ENCODE measurements at places on chromosomes 4 and X.

DNA sequence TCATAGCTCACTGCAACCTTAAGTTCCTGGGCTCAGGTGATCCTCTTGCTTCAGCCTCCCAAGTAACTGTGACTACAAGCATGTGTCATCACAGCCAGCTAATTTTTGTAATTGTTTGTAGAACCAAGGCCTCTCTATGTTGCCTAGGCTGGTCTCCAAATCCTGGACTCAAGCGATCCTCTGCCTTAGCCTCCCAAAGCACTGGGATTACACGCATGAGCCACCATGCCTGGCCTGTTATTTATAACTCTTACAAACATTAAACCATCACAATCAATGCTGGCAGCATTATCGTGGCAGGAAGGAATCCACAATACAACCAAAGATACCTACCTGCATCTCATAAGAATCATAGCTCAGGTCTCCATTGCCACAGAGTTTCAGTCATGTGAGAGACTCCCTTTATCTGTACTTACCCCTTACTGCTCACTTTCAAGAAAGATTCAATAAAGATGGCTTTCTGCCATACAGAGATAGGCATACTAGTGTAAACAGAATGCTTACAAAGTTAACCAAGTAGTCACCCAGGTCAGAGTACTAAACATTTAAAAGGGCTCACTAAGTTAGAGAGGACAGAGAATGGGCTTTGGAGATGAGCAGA lies 48.5 kb downstream of the SMIM31 start:
- DNase-seq, result no peak

DNA sequence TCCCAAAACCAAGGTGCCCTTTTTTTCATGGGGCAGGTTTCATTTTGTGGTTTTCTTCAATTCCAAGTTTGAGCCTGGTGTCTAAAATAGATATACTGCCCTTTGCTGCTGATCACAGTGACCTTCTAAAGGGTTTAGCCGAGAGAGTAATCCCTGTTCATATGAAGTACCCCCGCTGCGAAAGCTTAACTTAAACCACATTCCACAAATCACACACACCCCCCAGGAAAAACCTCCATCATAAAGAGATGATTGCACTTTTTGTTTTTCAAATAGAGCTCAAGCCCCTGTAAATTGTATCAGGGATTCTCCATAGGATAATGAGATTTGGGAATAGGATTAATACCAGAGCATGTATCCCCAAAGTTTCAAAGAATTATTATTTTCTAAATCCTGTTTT lies 90.8 kb downstream of the USP46 start:
- no peak for DNase-seq

- DNase-seq, result no peak
Observed at GRCh38 chr4:92455951-92456350, 152.2 kb downstream of the GRID2 start.

- DNase-seq, result no peak
Observed at GRCh38 chr4:128513664-128514484, 226.3 kb upstream of the PGRMC2 start.

DNA sequence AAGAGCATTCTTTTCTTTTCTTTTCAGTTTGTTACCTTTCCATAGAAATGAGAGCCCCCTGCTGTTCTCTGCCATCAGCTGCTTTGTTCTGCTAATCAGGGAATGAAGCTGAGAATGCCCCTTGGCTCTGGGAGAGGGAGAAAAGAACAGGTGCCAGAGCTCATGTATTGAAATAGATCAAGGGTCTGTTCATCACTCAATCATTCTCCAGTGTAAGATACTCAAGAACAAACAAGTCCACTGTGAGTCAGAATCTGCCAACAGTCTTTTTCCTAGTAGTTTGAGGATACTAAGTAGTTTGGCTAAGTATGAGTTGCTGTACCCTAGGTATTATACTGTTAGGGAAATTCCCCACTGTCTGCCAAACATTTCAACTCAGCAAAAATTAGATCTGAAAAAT lies 144.3 kb downstream of the RTL3 start:
- no peak for DNase-seq

Data from stimulated activated CD4-positive, alpha-beta T cell treated with anti-CD3 and anti-CD28 coated beads, Interleukin-1b, Interleukin-23, amount 100 ng/mL, for 1 hour (primary cell).